ENCODE measurements at places on chromosomes 2 and 18. TPM values are rescaled to one million over a fixed set of nuclear protein-coding genes. Genes with fewer than 3 reads are reported as not detected.

- peak; percentile 45 for DNase-seq
Observed at GRCh38 chr2:148876202-148876594, 1.2 kb downstream of the KIF5C start.

GRCh38 chr2:42436370-42436769, 57.4 kb downstream of the KCNG3 start:
- DNase-seq: no peak

- DNase-seq: no peak
Observed at GRCh38 chr2:62577994-62578781, 72.2 kb upstream of the TMEM17 start.

DNA sequence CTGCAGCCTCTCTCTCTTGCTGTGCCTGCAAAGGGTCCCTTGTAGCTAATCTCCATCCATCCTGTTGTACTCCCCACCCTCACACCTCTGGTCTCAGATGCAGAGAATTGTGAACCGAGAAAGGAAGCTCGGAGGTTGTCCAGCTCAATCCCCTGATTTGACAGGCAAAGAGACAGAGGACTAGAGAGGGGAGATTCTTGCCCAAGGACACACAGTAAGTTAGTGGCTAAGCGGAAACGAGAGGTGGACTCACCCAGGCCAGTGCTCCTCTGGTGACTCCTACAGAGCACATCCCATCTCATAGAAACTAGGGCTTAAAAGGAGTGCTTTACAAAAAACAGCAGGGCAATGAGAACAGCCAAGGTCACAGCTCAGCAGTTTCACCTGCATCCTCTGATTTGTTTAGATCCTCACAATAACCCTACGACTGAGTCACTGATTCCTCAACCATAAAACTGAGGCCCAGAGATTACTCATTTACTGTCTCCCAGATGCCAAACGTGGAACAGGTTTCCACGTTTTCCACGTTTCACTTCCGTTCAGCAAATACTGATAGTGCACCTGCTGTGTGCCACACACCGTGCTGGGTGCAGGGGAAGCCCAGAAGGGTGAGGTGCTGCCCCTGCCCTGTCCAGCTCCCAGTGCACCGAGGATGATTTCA, 22.1 kb downstream of the EHD3 start:
- DNase-seq: no peak

- peak; percentile 35 for DNase-seq
Observed at GRCh38 chr18:6363216-6363615, 51.5 kb downstream of the L3MBTL4 start.

DNA sequence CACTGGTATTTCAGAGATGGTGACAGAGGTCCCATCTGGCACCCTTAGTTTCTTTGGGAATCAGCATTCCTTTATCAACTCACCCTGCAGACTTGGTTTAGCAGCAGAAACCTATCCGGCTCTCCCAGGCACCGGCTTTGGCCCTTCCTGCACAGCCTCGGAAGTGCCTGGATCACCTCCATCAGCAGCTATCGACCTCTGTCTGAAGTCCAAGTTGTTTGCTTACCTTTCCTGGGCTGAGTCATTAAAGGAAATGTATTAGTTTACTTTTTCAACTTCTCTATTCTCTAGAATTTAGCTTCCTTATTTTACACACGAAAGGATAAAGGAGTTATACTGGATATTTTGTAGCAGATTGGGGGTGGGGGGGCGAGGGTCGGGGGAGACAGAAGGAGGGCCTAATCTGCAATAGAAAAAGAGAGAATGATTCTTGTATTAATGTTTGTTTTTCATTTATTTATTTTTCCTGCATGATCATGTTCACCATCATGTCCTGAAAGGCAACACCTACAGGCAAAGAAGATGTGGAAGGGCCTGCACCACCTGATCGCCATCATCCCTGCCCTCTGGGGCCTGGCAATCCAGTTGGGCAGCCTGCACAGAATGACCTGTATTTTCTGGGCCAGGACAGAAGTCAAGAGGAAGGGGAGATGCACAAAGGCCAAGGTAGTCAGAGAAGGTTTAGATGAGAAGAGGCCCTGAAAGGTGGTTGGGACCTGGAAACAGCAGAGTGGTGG, 22.1 kb upstream of the MAT2A start:
- no peak for DNase-seq

- no peak for DNase-seq
Observed at GRCh38 chr2:29527947-29528346, 393.4 kb downstream of the ALK start.

DNA sequence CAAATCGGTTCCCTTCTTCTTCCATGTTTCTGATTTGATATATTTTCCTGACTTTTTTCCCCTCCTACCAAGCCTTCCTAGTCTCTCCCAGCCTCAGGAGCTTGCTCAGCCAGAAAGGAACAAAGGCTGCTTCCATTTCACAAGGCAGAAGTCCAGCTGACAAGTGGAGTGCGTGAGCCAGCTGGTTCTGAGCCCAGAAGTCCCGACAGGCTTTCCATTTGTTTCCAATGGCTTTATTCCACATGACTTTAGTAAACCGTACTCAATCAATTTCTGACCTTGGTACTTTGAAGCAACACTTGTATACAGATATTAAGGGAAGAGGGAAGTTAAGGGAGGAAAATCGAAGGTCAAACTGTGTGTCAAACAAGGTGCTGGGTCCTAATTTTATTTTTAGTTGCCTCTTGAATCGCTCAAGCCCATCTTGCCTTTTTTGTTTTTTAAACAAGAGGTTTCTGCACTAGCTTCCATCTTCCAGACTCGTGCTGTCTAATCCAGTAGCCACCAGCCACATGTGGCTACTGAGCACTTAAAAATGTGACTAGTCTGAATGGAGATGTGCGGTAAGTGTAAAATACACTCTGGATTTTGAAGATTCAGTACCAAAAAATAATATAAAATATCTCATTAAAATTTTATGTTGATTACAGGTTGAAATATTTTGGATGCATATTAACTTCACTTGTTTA, 36.2 kb downstream of the WIPF1 start:
- no peak for DNase-seq

DNA sequence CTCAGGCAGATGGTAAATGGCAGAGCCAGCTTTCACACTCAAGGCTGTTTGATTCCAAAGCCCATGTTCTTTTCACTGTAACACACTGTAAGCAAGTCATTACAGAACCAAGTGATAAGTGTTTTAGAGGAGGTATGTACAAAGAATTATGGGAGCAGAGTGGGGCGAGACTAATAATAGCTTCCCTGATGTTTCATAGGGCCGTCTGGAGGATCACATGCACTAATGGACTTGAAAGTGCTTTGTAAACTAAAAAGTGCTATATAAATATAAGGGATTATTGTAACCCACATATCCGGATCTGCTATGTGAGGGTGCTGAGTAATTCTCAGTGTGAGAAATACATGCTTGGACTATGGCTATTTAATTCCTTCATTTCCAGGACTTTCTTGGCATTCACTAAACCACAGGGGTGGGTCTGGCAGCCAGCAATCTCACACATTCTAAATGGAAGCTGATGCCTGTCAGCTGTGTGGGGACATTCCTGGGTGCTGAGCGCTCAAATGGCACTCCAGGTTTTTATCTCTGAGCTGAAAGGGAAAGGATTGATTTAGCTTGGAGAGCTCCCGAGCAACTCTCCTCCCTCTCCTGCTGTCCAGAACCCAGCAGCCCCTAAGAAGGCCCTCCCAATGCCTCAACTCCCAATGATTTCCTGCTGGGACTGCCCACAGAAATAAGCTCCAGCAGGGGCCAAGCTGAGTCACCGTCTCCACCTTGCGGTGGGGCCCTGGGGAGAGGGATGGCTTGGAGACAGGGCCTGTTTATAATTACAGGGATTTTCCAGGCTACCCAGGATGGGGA, 222.8 kb downstream of the SOX11 start:
- no peak for DNase-seq

TMEFF2 gene
- total RNA-seq: not detected

SERPINB3 gene
- not detected for total RNA-seq

GRCh38 chr18:59906203-59906602, 6.4 kb downstream of the PMAIP1 start:
- no peak for DNase-seq

DNA sequence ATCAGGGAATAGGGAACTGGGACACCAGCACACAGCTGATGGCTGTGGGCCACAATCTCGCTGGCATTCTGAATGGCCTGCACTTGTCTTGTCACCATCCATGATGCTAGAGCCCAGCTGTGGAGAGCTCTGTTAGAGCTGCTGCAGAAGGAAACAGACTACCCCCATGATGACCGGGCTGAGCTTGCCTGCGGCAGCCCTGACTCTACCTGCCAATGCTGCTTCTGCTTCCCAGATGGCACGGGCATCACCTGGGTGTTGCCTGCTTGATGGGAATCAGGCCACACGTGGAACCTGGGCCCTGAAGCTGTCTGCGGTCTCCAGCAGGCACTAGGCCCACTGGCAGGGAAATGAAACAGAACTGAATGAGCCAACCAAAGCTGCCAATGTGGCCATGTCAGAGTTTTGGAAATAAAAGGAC, 11.2 kb upstream of the DAW1 start:
- no peak for DNase-seq

DNA sequence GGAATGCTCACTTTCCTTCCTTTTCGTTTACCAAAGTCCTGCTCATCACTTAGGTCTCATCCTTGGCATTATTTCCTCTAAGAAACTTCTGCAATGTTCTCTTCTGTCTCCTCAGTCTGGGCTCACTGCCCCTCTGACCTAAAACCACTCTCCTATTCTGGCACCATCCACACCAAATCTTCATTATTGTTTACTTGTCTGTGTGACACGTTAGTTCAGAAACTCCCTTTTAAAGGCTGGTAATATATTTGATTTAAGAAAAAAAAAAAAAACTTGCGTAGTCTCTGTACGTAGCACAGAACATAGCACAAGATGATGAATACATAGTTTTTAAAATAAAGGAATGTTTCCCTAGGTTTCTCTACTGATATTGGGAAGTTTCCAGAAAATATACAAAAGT, 118.8 kb upstream of the CAVIN2 start:
- no peak for DNase-seq

DNA sequence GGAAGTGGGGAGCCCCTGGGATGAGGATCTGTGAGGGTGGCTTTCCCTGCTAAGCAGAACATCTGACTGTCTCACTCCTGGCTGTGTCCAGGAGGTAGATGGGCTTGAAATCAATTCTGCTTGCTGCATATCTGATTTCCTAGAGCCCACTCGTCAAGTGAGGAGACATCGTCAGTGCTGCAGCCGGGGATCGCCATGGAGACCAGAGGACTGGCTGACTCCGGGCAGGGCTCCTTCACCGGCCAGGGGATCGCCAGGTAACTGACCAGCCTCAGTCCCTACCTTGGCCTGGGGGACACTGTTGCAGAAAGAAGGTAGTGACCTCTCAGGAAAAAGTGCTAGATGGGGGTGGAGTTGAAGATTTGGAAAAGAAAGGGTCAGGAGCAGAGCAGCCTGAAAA, 31.3 kb downstream of the CNGA3 start:
- no peak for DNase-seq

DNA sequence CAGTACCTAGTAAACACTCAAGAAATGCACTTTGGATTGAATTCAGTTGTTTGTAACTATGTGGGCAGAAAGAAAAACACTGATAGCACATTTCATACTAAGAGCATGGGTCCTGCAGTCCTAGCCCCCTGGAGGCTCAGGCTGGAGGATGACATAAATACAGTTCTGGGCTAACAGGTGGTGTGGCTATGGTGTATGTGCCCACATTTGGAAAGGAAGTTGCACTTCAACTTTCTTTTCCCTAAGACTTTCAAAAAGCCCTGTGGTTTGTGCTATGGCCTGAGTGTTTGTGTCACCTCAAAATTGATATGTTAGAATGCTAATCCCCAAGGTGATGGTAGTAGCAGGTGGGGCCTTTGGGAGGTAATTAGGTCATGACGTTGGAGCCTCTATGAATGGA, 218.2 kb downstream of the CDCA7 start:
- no peak for DNase-seq

TUBA4B gene
- not detected for total RNA-seq

- no peak for DNase-seq
Observed at GRCh38 chr18:44837482-44838180, 156.9 kb downstream of the SETBP1 start.

- no peak for DNase-seq
Observed at GRCh38 chr2:9675415-9676351, 44.9 kb upstream of the YWHAQ start.

- no peak for DNase-seq
Observed at GRCh38 chr18:26741048-26741447, 124.5 kb downstream of the AQP4 start.

ACMSD gene
- total RNA-seq: not detected

ASPRV1 gene
- total RNA-seq: 0.32 TPM

DNA sequence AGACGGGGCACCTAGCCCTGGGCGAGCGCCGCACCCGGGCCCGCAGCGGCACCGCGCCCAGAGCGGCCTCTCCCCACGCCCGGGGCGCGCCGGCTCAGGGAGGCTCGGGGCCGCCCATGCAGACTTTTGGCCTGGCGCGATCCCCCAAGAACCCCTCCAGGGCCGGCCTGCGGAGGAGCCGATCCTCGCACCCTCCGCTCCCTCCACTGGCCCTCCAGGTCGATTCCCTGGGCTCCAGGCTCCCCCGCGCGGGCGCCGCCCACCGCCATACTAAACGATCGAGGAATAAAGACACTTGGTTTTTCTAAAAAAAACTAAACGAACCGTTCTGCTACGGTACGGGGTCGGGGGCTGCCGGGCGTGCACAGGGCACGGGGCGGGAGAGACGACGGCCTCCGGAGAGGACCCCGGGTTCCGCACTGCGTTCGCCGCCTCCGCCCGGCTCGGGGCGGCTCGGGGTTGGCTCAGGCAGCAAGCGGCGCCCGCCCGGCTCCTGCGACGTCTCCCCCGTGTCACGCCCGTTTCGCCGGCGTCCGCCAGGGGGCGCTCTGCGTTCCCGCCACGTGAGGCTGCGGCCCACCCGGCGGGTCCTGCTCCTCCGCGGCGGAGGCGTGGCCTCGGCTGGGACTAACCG, 365 bp upstream of the KHK start:
- peak; percentile 98 for DNase-seq

CCDC102B gene
- total RNA-seq: 2.3 TPM

- peak; percentile 86 for DNase-seq
Observed at GRCh38 chr2:73268830-73269685, 15.2 kb downstream of the FBXO41 start.

DNA sequence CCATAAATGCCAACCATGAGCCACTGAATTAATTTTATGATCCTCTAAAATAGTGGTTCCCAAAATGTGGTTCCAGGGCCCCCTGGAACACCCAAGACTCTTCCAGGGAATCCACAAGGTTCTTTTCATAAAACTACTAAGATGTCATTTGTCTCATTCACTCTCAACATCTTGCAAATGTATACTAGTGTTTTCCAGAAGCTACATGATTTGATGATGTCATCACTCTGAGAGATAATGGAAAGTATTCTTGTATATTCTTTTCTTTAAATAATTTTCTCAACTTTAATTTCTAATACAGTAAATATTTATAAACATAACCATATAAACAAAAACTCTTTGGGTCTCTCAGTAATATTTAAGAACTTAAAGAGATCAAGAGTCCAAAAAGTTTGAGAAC, 57.0 kb downstream of the NRXN1 start:
- no peak for DNase-seq
